ENCODE measurements at places on chromosomes 5 and 9.

- DNase-seq, result no peak
Observed at GRCh38 chr5:139415869-139416268, 12.0 kb upstream of the SPATA24 start.

- no peak for DNase-seq
Observed at GRCh38 chr5:110770286-110770685, 31.5 kb downstream of the SLC25A46 start.

GRCh38 chr5:140295414-140295813 lies 7.5 kb downstream of the PFDN1 start:
- no peak for DNase-seq

DNA sequence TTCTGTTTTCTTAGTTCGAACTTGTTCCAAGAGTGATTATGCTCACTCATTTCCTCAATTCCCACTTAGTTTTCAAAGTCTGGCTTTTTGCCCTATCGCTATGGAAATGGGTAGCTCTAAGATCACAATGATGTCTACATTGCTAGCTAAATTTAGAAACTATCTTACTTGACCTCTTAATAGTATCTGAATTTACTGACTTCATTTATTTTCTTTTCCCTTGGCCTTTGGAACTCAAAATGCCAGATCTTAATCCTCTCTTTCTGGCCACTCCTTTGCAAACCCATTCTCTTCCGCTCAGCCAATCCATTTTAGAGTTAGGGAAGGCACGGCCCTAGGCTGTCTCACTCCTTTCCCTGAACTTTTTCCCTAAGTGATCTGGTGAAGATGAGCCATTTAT lies 137.0 kb downstream of the FER start:
- DNase-seq, result no peak

GRCh38 chr5:176732306-176732705 lies 78.1 kb upstream of the UNC5A start:
- DNase-seq, result no peak

DNA sequence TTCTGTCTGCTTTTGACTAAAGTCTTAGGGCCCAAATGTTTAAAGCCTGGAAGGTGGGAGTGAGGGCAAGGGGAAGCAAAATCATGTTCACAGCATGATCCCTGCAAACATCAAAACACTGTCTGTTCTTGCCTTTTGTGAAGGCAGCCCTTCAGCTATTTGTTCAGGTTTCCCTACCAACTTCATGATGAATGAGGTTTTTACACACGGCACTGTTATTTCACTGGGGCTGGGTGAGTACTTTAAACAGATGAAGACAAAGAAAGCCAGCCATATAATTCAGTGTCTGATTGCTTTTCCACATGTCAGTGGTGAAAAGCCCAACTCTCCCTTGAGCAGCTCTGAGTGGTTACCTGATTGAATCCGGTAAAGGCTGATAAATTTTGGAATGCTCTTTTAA lies 224.7 kb upstream of the GRAMD2B start:
- no peak for DNase-seq
